ENCODE measurements at places on chromosomes 5 and 9.

DNA sequence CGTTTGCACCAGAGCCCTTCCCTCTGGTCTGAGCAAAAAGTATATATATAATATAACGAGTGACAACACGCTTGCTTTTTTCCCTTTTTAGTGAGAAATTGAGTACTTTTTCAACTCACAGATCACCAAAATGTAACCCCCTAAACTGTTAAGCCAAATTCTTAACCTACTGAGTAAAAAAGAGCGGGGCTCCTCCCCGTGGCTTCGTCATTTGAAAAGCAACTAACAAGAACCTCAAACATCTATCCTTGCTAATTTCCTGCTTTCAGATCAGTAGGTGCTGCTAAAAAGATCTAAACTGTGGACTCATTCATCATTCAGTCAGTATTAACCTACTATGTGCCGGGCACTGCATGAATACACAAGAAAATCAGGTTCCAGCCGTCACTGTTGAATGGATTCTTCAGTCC is 1.0 kb upstream of the PTBP3 start:
- peaks cover 8% of the 10 kb centered on the region for H3K27me3 ChIP-seq
- peaks cover 6% of the 10 kb centered on the region for H3K36me3 ChIP-seq
- peaks cover 34% of the 10 kb centered on the region for H3K4me1 ChIP-seq
- peak overlapping the region; percentile 94 for H3K4me3 ChIP-seq

- H3K27me3 ChIP-seq = peaks cover 19% of the 10 kb centered on the region
- DNase-seq = no peak
- no peak overlapping the region for H3K27ac ChIP-seq
- no peak overlapping the region for H3K4me3 ChIP-seq
- H3K4me1 ChIP-seq = no peaks in the 10 kb centered on the region
These were observed 78.1 kb upstream of the SPATA31C2 start for GRCh38 chr9:88216126-88216995.

- H3K27me3 ChIP-seq = no peaks in the 10 kb centered on the region
- H3K36me3 ChIP-seq = peaks cover 5% of the 10 kb centered on the region
- no peak overlapping the region for H3K4me3 ChIP-seq
- no peak overlapping the region for H3K27ac ChIP-seq
These were observed 38.7 kb downstream of the NLN start for GRCh38 chr5:65760504-65761275.

GRCh38 chr9:25742256-25742655 is 64.0 kb upstream of the TUSC1 start:
- H3K4me1 ChIP-seq = no peaks in the 10 kb centered on the region
- DNase-seq = no peak
- no peaks in the 10 kb centered on the region for H3K27me3 ChIP-seq
- no peak overlapping the region for H3K4me3 ChIP-seq
- no peak overlapping the region for H3K27ac ChIP-seq

DNA sequence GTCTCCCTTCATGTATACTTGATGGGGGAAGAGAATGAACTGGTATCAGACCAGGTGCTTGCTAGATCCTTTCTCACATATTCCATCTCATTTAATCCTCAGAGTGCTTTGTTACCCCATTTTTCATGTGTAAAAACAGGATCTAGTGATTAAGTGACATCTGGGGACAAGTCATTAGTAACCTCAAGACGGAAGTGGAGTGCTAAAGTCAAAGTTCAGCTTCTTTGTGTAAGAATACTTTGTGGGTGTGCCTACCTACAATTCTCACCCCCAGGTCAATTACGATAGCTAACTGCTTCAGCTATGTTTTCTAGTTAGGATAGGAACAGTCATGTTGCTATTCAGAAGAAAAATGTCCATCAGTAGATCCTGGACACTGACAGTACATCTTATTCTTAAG is 3.1 kb upstream of the FAM120AOS start:
- no peak overlapping the region for H3K4me3 ChIP-seq
- H3K27me3 ChIP-seq = no peaks in the 10 kb centered on the region
- H3K36me3 ChIP-seq = peaks cover 55% of the 10 kb centered on the region
- peaks cover 69% of the 10 kb centered on the region for H3K4me1 ChIP-seq
- DNase-seq = no peak
